ENCODE measurements at places on chromosomes 1 and 21.

GRCh38 chr1:70583522-70583921 lies 172.5 kb downstream of the CTH start:
- DNase-seq: no peak

DNA sequence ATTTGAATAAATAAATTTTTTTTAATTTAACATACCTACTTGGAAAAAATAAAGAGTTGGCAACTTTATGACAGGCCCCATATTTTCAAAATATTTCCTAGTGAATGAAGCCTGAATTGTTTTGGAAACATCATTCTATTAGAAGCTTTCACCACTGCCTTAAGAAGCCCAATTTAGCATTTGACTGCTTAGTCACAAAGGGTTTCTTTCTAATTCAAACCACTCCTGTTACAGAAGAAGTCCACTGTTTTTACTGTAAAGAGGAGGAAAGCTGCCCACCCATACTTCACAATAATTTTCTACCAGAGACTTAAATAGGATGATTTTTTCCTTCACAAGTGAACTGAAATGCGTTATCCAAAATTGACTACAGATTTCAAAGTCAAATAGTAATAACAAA lies 534.6 kb upstream of the PTBP2 start:
- DNase-seq: no peak

DNA sequence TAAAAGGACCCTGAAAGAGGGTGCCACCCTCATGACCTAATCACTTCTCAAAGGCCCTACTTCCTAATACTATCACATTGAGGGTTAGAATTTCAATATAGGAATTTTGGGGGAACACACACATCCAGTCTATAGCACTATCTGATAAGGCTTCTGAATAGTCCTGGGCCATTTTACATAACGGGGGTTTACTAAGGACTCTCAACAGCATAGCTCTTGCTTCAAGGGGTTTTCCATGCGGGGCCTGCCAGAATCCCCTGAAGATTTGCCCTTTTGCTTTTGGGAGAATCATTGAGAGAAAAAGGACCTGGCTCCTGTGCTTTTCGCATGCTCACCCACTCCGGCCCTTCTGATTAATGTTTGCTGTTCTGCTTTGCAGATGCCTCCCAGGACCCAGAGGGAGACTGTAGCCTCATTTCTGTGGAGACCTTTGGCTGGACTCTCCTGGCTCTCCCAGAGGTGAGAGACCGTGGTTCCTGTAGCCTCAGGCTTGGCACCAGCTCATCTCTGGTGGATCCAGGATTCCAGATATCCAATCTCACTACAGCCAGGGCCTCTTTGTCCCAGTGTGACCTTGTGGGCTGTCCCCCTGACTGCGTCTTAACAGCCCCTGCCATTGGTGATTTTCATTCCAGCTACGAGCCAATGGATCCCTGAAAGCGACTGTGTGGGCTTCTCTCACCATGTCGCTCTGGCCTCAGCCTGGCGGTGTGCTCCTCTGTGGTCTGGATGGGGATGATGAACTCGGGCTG lies 72.6 kb downstream of the DDR2 start:
- no peak for DNase-seq

DNA sequence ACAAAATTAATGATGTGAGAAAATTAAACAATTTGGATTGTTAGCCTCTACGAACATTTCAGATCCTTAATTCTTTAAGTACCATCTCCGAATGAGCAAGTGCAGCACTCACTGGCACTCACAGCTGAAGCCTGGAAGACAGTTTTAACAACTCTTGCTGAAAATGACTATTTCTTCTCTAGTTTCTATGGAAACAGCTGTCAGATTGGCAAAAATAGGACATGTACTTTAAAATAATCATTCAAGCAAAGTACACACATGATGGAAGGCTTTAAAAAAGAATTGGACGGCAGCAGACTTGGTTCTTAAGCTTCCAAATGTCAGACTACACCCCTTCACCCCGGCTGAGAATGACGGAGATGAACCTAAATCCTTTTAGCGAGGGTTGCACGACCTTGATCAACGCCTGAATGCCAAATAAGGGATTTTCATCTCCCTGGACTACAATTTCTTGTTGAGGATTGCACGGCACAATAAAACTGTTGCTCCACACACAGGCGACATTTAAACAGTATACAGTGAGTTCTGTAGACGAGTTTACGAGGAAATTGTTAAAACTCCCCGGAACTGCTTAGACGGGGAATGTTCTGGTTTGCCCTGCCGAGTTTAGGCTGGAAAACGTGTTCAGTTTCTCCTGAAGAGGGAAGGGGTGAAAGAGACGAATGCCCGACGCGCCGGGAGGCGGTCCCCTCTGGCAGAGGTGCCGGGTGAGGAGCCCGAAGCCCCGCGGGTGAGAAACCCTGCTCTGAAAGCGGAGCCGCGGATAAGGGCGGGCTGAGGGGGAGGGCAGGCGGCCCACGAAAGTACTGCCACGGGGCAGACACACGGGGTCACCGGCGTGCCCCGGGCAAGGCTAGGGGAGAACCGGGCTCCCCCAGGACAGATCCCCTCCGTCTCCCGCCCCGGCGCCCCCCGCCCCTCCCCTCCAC lies 671 bp downstream of the OMA1 start:
- peak; percentile 41 for DNase-seq

DNA sequence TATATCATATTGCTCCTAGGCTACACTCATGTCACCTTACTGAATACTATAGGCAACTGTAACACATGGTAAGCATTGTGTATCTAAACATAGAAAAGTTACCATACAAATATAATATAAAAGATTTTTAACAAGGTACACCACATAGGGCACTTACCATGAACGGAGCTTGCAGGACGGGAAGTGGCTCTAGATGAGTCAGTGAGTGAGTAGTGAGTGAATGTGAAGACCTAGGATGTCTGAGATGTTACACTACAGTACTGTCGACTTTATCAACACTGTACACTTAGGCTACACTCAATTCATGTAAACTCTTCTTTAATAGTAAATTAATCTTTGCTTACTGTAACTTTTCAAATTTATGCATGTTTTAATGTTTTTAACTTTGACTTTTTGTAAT lies 81.0 kb upstream of the PLD5 start:
- DNase-seq: no peak

GRCh38 chr1:64745181-64745985 lies 508 bp downstream of the RAVER2 start:
- no peak for DNase-seq

- no peak for DNase-seq
Measured at GRCh38 chr1:17250601-17251000, 1.7 kb downstream of the PADI3 start.

- no peak for DNase-seq
Measured at GRCh38 chr21:44332383-44332782, 6.8 kb downstream of the CFAP410 start.

GRCh38 chr1:98081944-98082343 lies 161.1 kb upstream of the DPYD start:
- no peak for DNase-seq

DNA sequence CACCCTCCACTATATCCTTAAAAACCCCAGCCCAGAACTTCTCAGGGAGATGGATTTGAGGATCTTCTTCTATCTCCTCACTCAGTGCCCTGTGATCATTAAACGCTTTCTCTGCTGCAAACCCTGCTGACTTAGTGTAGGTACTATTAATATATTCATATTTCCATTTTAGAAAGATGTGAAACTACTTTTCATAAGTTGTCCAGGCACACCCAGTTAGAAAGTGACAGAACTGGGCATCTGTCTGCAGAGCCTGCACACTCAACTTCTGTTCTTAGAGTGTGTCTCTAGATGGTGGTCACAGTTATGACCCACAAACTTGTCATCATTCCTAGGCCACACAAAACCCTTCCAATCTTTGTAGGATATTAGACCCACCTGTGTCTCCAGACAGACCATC lies 55.0 kb downstream of the FCRL5 start:
- no peak for DNase-seq

Data from activated CD8-positive, alpha-beta memory T cell treated with anti-CD3 and anti-CD28 coated beads for 4 hours (primary cell).